ENCODE measurements at places on chromosomes 4 and X.

DNA sequence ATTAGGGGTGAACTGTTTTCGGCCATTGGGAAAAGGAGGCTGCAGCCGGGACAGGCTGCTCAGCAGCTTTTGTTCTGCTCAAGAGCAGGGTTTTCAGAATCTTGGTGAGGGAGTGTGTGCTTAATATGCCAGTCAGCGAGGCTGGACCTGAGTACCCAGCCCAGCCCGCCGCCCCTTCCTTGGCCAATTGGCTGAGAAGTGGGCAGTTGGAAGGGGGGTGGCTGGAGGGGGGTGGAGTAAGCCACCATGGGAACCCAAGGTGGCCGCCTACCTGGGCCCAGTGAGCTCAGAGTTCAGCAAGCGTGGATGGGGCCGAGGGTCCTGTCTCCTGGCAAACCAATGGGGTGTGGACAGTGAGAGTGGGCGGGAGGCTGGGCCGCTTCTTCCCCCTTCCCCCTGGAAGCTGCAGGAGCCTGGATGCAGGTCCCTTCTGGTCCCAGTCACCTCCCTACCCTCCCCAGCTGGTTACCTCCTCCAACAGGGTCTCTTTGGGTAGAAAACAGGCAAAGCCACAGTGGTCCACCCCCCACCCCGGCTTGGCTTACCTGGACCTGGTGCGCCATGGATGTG, 52.5 kb downstream of the SORCS2 start:
- DNase-seq: no peak

DNA sequence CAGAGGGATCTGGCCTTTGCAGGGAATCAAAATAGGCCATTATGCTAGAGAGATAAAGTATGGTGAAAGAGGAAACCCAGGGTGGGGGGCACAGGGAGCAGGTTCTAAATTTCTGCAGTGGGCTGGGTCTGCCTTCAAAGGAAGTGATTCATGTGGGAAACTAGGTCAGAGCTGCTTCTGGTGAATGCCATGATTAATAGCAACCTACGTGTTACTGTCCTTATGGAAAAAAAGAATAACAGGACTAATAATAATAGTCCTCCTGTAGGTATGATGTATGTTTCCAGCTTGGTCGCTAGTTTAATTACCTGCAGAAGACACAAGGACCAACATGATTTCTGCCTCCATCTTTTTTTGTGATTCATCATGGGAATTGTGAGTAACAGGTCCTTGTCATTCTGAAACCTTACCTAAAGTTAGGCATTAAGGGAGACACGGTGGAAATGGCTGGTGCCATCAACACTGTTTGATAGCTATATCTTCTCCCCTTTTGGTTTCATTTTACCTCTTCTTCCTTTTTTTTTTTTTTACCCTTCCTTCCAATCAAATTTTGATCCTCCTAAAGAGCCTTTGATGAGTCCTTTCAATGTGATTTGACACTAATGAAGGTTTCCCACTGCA, 180.4 kb downstream of the CPEB2 start:
- DNase-seq: no peak

DNA sequence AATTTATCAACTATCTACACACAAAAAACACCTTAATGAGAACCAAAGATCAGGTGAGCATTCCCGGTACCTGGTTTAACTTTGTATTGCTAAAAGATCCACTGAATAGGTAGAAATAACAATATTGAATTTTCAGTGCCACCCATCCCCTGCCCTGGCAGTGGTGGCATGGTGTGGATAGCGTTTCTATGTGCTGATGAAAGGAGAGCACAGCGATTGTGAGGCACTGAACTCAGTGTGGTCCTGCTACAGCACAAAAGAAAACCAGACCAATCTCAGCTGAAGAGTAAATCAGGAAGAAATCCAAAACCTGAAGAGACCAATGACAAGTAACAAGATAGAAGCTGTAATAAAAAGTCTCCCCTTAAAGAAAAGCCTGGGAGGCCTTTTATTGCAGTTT, 984.6 kb upstream of the AGA start:
- no peak for DNase-seq

DNA sequence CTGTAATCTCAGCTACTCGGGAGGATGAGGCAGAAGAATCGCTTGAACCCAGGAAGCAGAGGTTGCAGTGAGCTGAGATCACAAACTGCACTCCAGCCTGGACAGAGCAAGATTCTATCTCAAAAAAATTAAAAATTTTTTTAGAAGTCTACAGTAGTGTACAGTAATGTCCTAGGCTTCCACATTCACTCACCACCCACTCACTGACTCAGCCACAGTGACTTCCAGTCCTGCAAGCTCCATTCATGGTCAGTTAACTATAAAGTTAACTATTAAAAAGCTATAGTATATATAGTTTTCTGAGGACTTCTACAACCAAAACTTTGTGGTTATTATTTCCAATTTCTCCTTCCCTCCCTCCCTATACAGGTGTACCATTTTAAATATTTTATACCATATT, 34.7 kb upstream of the NEUROG2 start:
- no peak for DNase-seq

DNA sequence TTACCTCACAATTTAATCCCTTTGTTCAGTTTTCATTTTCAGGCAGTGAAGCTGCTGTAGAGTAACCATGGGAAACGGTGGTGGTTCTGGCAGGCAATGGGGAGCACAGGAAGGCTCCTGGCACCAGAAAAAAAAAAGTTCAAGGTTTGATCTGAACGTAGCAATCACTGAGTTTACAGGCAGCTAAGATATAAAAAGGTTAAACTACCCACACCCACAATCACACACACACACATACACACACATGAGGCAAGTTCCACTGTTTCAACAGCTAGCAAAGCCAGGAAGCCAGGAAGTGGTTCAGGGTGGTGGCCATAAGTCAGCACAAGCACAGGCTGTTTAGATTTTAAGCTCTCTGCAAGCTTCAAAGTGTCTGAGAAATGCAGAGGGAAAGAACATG, at the start of gene SULT1B1:
TSS of gene SULT1B1 (minus strand) at position 166 of the 400 bp plus-strand sequence. CDS start 5,403 bp downstream, outside the sequence.
- DNase-seq: no peak

GRCh38 chr4:27016551-27016950, 155.9 kb downstream of the STIM2 start:
- DNase-seq: no peak

DNA sequence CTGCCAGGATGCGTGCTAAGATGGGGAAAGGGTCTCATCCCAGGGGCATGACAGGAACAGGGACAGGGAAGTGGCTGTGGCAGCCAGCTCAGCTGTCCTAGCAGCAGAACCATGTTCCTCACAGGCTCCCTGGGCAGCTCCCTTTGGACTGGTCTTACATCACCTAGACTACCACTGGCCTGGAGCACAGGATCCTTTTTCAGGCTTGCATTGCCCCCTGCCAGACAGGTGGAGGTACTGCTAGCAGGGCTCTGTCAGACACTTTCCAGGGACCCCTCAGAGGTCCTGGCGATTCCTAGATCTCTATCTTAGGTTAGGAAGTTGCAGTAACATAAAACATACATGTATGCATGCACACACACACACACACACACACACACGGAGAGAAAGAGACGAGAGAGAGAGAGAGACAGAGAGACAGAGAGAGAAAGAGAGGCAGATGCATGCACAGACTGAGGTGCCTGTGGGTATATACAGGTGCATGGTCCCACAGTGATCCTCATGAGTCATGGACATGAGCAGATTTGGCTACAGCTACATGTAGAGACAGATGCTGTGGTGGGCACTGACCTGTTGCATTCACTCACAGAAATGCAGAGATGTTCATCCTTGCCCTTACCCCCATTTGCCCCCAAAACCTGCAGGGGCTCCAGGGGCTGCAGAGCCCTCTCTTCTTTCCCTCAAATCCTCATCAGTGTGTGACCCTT, 63.6 kb downstream of the STARD8 start:
- peak; percentile 76 for DNase-seq

GRCh38 chr4:177455561-177455970, 13.3 kb upstream of the AGA start:
- DNase-seq: no peak

GRCh38 chrX:69740317-69740716, 124.4 kb downstream of the EDA start:
- no peak for DNase-seq

GRCh38 chr4:139782926-139783522, 117.4 kb downstream of the MGST2 start:
- no peak for DNase-seq

DNA sequence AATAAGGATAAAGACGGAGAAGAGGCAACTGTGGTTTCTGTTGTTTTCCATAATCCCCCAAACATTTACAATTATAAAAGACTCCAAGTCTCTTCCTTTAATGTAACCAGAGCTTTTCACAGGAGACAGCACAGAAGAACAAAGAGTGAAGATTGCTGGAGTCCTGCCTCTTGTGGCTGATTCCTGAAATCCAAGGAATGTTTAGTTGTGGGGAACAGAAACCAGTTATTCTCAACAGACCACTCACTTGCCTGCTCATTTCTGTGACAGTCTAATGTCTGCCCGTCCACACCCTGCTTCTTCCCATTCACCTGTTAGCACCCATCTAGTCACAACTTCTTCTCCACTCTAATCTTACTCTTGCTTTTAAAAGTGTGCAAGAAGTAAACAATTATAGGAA, 12.1 kb downstream of the TEX13B start:
- no peak for DNase-seq

DNA sequence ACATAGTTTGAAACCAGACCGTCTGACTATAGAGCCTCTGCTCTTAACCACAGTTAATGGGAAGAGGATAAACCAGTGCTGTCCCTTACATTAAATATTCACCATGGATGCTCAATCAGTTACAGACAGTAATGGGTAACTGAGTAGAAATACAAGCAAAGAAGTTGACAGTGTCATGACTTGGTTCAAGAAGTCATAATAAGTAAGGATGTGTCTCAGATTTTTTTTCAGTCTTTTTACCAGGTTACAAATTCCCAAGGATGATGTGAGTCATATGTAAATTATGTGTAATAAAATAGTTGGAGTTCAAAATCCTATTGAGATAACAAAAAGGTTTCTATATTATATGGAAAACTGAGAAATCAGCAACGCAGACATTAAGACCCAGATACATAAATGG, 31.1 kb downstream of the ZCCHC4 start:
- DNase-seq: no peak

DNA sequence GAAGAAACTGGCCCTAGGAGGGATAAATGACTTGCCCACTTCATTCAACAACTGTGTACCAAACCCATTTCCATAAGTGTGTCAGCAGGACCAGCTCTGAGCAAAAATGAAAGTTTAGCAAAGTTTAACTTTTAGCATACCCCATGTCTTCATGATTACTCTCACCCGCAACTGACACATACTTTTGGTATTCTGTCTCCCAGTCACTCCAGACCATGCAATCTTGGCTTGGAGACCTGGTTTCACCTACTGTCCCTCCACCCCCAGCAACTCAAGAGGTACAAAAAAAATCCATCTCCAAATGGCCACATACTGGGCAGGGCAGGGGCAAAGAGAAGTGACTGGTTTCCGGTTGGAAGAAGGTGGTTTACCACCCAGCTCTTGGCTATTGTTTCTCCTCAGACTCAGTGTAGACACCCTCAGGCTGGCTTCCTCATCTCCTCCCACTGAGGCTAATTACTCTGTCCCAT, 79.8 kb downstream of the RLIM start:
- no peak for DNase-seq

- DNase-seq: peak; percentile 74
Measured at GRCh38 chrX:48927123-48927522, 8.3 kb upstream of the PIM2 start.

GRCh38 chr4:138405934-138406567, 163.9 kb upstream of the SLC7A11 start:
- DNase-seq: no peak

DNA sequence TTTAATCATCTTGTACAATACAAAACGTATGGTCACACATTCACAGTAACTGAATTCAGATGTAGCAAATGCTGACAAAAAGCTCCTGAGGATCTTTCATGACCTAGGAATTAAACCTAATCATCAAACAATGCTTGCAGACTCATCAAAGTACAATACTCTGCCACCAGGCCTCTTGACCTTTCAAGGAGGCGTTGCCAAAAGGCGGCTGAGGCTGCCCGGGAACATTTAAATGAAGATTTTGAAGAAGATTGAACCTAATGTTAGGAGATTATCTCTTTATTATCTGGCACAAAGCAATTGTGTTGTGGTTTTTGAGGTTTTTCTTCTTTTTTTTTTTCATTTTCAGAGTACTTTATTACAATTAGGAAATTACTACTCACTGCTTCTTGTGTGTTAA, 340.5 kb downstream of the GALNTL6 start:
- DNase-seq: no peak

DNA sequence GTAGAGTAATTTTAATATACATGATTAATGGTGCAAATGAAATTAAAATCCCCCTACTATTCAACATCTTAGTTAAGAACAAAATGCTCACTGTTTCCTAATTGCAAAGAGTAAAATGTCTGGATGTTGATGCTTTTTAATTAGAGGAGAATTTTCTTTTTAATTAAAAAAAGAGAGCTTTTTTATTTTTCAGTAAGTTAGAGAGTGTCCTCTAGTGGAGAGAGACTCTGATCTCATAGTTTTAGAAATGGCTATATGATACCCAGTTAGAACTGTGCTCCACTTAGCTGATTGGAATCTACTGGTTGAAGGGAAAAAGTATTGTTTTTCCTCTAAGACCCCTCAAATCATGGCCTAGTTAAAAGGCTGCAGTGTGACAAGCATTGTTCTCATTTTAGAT, 312.0 kb upstream of the MAGEB2 start:
- DNase-seq: peak; percentile 2

GRCh38 chrX:20802036-20802435, 535.3 kb upstream of the RPS6KA3 start:
- no peak for DNase-seq

GRCh38 chr4:156547891-156548290, 423.7 kb downstream of the PDGFC start:
- no peak for DNase-seq

DNA sequence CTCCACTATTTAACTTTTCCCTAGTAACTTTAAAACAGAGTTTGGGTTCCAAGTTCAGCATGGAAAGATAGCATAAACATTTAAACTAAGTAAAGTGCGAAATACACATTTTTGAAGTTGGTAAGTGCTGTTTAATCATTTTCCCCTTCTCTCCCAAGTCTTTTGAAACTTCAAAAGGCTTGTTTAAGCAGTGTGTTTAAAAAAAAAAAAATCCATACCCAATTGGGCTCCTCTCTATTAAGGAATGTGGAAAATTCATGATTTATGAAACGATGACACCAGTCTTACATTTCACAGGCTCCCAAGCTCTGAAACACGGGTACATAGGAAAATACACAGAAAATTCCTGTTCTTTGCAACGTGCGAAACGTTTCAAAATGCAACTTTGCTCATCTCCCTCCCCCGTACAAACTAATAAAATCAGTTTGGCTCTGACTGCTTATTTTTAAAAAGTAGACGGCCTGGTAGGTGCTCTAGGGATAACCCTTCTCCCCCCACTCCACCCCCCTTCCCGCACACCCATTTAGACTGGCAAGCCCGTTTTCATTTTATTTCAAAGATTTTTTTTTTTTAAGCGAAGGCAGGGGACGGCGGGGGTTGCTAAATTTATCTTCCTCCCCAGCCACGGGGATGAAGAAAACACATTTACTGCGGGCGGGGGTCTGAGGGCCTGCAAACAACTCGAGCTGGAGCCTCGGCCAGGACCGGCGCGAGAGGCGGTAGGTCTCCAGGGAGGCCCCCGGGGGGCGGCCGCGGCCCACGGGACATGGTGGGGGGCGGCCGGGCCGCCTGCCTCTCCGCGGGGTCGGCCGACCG, 786 bp upstream of the ZFX start:
- no peak for DNase-seq

Data from GM23338 (cell line).